ENCODE measurements at places on chromosomes 4 and X.
A peak's percentile ranks its signal among the peaks of the same experiment; 100 is the strongest.

- DNase-seq: no peak
Measured at GRCh38 chr4:40915318-40916217, 165.8 kb downstream of the NSUN7 start.

- no peak for DNase-seq
Measured at GRCh38 chr4:3675251-3676115, 90.7 kb upstream of the ADRA2C start.

DNA sequence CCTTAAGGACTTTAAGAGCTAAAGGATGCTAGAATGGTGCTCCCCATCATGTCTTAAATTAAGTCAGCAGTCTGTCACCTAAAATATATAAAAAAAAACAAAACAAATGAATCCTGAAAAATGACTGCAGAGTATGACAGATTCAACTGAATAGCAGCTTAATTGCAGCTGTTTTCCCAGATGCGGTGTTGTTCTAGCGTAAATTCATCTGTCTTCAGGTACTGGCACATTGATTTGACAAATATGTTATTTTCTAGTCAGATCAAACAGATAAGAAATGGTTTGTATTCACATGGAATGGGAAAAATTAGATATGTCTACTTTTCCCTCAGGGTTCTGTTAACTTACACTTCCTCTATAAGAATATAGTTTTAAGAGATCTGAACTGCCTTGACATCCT is 211.7 kb downstream of the NAF1 start:
- DNase-seq: no peak

- no peak for DNase-seq
Measured at GRCh38 chr4:164799410-164799809, 45.5 kb downstream of the SMIM31 start.

- DNase-seq: no peak
Measured at GRCh38 chr4:78939667-78940008, 400 bp upstream of the PAQR3 start.

- DNase-seq: no peak
Measured at GRCh38 chr4:90081432-90082144, 45.6 kb upstream of the CCSER1 start.

DNA sequence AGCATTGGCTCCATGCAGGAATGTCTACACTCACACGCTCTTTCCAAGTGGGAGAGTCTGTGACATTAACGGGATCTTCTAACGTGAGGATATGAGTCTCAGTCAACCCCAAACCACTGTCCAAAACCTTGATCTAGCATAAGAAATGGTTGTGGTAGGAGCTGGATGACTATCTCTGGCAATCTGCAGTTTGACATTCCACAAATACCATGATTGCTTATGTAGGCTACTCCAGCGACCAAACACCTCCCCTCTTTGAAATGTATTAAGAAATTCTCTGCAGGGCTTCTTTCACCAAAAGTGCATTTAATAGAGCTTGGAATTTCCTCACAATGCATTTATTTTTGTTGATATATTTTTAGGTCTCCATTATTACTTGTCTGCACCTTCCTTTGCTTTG is 14.1 kb upstream of the STX18 start:
- no peak for DNase-seq

- no peak for DNase-seq
Measured at GRCh38 chr4:63036159-63036866, 1372.9 kb downstream of the TECRL start.

DNA sequence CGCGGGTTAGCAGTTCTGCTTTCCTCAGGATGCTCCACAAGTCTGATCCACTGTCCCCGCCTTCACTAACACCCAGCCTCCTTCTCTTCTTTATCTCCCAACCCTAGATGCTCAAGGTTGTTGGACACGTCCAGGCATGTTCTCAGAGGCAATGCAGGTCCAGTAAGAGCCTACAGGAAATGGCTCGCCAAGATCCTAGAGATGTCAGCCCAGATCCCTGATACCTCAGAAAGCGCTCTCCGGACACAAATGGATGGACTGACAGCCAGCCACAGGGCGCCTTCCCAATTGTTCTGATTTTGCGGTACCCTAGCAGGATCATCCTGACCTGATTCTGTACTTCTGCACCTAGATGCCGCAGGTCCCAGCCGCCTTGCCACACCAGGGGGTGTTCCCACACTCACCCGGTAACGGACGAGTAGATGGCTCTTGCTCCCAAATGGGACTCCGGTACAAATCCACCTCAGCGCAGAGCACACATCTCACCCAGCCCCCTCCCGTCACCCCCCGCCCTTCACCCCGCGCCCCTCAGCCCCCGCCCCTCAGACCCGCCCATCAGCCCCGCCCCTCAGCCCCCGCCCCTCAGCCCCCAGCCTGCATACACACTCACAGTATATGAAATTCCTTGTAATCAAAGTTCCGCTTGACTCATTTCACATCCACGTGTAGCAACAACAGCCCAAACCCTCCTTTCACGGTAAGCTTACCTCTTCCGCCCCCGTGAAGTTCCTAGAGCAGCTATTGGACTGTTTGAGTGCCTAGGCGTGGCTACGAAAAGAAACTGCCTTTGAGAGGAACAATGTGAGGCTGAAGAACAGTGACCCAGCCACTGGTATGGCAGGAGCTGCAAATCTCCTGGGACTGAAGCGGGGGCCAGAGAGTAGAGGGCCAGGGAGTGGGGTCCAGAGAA is at the start of gene EDA2R:
TSS of gene EDA2R (minus strand) at position 488 of the 910 bp plus-strand sequence. CDS start 23,058 bp downstream, outside the sequence.
- no peak for DNase-seq

- peak; percentile 65 for DNase-seq
Measured at GRCh38 chr4:184815046-184815877, 10.5 kb downstream of the ACSL1 start.

- DNase-seq: no peak
Measured at GRCh38 chr4:163269166-163269565, 63.2 kb downstream of the NPY1R start.

DNA sequence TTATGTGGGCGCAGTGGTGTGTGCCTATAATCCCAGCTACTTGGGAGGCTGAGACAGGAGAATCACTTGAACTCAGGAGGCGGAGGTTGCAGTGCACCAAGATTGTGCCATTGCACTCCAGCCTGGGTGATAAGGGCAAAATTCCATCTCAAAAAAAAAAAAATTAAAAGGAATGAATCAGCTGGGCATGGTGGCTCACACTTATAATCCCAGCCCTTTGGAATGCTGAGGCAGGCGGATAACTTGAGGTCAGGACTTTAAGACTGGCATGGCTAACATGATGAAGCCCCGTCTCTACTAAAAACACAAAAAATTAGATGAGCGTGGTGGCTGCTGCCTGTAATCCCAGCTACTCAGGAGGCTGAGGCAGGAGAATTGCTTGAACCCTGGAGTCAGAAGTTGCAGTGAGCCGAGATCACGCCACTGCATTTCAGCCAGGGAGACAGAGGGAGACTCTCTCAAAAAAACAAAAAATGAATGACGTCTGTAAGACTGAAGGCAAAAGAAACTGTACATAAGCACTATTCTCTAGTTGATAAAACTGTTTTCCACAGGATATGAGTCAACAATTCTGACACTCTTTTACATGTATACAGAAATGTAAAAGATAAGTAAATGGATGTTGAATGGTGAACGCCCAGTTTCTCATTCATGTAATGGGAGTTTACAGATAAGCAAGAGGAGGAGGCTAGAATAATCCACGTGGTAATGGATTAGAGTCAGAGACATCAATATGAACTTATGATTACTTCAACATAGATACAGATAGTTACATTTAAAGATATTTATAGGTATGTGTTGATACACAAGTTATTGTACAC is 22.2 kb downstream of the CENPC start:
- no peak for DNase-seq

GRCh38 chr4:39305912-39306677 is 60.1 kb downstream of the RFC1 start:
- DNase-seq: no peak

DNA sequence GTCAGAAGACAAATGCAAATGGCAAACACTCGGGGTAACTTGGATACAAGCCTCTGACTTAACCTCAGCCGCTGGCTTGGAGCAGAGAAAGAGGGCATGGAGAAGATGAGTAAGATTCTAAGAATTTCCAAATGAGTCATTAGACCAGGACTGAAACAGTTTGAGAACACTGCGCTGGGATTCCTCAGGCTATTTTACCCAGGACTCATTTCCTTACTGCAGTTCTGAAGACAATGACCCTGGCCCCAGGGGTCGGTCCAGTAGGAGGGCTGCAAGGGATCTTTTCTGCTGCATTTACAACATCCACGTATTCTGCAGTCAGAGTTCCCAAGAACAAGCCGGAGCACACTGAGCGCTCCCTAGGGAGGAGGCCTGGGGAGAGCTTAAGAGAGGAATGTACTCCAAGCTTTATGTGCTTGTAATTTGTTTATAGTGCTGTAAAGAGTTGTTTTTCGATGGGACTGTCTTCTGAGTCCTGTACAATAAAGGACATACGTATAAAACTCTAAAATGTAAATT is 27.3 kb upstream of the SORBS2 start:
- DNase-seq: no peak

- no peak for DNase-seq
Measured at GRCh38 chr4:139084804-139085093, 69.2 kb downstream of the NOCT start.

DNA sequence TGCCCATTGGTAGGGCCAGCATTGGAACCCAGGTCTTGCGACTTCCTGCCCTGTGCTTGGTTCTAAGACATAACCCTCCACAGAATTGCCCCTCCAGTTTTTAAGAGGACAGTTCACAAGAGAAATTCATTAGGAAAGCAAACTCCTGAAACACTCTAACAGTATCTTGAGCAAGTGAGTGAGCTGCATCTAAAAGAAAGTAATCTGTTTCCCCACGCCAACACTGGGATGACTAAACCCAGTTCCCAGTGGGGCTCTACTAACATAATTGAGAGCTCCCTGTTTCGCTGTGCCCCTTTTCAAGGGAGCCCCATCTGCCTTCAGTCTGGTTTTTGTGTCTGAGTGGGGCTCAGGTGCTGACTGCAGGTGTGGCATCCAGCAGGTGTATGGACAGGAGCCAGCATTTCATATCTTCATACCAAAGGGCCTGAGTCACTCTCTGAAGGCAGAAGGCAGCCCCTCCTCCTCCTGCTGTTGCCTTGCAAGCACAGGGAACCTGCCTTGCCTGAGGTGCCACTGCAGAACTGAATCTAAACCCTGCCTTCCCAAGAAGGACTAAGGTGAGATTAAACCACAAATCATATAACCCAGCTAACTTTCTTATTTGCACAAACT is 8.0 kb downstream of the AMOT start:
- no peak for DNase-seq

GRCh38 chr4:170651786-170652185 is 562.0 kb upstream of the AADAT start:
- no peak for DNase-seq

GRCh38 chrX:16319929-16320328 is 152.6 kb downstream of the MAGEB17 start:
- no peak for DNase-seq

All from NCI-H1694 (cell line).